Stimulated activated CD8-positive, alpha-beta memory T cell treated with anti-CD3 and anti-CD28 coated beads, Interleukin-15, amount 100 ng/mL, for 48 hours (primary cell): ENCODE measurements at places on chromosomes 7 and 10.

GRCh38 chr7:10040674-10041073 lies 933.0 kb upstream of the PHF14 start:
- DNase-seq = no peak

- DNase-seq = no peak
Observed at GRCh38 chr10:81873231-81873931, 1.6 kb upstream of the NRG3 start.

GRCh38 chr7:148962823-148963582 lies 65.3 kb downstream of the PDIA4 start:
- peak; percentile 34 for DNase-seq

DNA sequence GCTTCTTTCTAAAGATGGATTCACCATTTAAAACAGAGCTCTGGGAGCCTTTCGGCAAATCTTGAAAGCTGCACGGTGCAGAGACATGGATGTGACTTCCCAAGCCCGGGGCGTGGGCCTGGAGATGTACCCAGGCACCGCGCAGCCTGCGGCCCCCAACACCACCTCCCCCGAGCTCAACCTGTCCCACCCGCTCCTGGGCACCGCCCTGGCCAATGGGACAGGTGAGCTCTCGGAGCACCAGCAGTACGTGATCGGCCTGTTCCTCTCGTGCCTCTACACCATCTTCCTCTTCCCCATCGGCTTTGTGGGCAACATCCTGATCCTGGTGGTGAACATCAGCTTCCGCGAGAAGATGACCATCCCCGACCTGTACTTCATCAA lies 3.7 kb downstream of the GPER1 start:
- DNase-seq = no peak

- DNase-seq = no peak
Observed at GRCh38 chr10:45410489-45410806, 36.4 kb downstream of the ALOX5 start.
